Stimulated activated CD4-positive, alpha-beta T cell treated with anti-CD3 and anti-CD28 coated beads, Interleukin-12 subunit alpha, Interleukin-12 subunit beta, amount 100 ng/mL, for 4 hours (primary cell): ENCODE measurements at places on chromosomes 16 and 17.

DNA sequence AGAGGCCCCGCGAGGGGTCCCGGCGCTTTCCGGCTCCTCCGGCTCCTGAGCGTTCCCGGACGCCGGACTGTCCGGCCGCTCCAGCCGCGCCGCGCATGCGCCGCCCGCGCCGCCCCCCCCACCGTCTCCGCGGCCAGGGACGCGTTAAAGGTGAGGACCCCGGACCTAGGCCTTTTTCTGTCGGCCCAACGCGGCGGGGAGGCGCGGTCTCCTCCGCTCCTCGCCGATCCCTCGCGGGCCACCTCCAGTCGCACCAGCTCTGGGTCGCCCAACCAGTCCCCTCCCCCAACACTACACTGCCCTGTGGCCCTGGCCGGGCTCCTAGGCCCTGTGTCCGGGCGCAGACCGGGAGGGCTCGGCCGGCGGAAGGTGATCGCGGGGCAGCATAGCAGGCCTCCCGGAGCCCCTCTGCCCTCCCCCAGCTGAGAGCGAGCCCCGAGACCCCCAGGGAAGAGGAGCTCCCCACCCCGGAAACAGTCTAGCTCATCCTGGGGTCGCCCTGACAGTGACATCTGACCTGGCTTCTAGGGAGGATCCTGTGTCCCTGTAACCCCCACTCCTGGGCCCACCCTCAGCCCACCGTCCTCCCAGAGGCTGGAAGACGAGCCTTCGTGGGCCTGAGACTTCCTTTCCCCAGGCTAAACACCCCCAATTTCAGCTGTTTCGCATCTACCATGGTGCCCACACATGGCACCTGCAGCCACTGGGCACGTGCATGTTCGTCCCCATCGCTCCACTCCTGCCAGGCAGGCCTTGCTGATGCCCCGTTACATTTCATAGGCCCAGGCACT is 14.7 kb upstream of the BCAR1 start:
- DNase-seq: no peak

GRCh38 chr17:40517981-40518380 is 16.6 kb upstream of the TNS4 start:
- no peak for DNase-seq

GRCh38 chr16:84391151-84392030 is 23.1 kb downstream of the ATP2C2 start:
- no peak for DNase-seq

GRCh38 chr16:78125112-78125844 is 25.8 kb downstream of the WWOX start:
- no peak for DNase-seq

DNA sequence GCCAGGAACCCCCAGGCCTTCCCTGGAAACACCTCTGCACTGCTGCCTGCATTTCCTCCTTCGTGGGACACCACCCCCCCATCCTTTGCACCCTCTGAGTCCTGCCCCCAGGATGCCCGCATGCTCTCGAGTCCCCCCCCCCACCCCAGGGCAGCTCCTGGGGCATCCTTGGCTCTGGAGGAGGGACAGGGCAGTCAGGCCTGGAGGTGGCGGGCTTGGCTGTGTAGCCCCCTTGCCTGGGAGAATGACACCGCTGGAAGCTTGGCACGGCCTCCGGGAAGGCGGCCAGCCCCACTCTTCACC is 98.9 kb upstream of the GSE1 start:
- DNase-seq: no peak

- DNase-seq: no peak
Measured at GRCh38 chr16:7946142-7946541, 613.5 kb downstream of the RBFOX1 start.

- no peak for DNase-seq
Measured at GRCh38 chr17:68973098-68973846, 18.1 kb upstream of the ABCA8 start.

DNA sequence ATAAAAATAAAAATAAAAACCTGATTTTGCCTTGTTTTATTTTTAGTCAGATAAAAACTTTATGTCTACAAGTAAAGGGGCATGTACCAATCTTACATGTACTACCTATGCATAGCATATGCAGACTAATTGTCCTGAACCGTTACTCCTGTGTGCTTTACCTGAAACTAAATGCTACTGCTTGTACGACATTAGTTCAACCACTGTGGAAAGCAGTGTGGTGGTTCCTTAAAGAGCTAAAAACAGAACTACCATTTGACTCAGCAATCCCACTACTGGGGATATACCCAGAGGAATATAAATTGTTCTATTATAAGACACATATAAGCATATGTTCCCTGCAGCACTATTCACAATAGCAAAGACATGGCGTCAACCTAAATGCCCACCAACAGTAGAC is 426.0 kb upstream of the PMFBP1 start:
- DNase-seq: no peak

GRCh38 chr17:20998571-20999043 is 44.2 kb downstream of the USP22 start:
- DNase-seq: no peak

- DNase-seq: no peak
Measured at GRCh38 chr16:89746043-89746442, 24.7 kb downstream of the ZNF276 start.

DNA sequence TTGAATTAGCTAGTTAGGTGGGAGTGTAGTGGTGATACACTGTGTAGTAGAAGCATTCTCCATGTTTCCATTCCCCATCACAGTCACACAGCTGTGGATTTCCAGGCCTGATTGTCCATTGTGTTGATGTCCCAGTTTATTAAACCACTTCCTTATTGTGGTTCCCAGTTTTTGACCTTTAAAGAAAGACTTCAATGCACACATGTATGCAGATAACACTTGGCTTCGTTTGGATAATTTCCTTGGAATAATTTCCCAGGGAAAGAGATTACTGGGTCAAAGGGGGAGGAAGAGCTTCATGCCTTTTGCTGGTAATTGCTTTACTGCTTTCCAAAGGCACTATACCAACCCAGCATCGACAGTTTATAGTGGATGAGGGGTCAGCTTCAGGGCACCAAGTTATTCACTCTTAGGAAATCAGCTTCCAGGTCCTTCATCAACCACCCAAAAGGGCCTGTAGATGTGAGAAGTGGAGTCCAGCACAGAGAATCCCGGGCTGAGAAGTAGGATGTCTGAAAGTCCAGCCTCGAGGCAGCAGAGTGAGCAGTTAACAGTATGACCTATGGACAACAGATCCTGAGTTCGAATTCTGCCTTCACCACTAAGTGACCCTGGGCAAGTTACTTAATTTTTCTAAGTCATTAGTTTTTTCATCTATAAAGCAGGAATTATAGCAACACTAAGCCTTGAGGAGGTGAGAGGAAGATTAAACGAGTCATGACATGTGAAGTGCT is 31.3 kb upstream of the TNS4 start:
- no peak for DNase-seq

DNA sequence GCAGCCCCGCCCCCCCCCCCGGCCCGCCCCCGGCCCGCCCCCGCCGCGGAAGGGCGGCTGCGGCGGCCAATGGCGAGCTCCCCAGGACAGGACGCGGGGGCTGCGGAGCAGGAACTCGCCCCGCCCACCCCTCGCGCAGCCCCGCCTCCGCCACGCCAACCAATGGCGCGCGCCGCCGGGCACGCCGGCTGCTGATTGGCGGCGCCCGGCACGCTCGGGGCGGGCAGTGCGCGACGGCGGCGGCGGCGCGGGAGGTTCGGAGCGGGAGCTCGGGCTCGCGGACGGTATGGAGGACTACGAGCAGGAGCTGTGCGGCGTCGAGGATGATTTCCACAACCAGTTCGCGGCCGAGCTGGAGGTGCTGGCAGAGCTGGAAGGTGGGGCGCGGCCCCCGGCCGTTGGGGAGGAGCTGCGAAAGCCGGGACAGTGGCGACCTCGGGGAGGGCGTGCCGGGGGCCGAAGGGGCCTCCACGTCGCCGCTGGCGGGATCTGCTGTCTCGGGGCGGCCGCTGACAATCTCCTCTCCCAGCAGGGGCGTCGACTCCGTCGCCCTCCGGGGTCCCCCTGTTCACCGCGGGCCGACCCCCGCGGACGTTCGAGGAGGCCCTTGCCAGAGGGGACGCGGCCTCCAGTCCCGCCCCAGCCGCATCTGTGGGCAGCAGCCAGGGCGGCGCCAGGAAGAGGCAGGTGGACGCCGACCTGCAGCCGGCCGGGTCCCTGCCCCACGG is at the start of gene CHTF18:
CHTF18 (plus strand) TSS at position 222 of the 728 bp plus-strand sequence; CDS start at position 287, 65 bp downstream.
- peak; percentile 94 for DNase-seq

- no peak for DNase-seq
Measured at GRCh38 chr17:28712705-28713415, 1.2 kb upstream of the PROCA1 start.

- no peak for DNase-seq
Measured at GRCh38 chr16:27455700-27456099, 53.7 kb downstream of the IL21R start.

DNA sequence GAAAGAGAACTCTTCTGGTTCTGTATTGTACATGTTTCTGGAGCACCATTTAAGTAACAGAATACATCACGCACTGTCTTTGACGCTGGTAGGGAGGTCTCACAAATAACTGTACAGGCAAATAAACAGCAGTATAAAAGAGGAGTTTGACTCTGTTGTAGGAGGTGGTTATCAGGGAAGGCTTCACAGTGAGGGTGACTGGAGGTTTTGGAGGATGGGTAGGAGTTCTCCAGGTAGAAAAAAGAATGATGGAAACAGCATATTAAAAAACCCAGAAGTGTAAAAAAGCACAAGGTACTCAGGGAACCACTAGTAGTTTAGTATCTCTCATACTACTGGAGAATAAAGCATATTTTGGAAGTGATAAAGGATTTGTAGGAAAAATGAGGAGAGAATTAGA is 2.7 kb upstream of the SLC6A2 start:
- DNase-seq: no peak

GRCh38 chr17:74779948-74780400 is 3.8 kb upstream of the NAT9 start:
- peak; percentile 32 for DNase-seq

- peak; percentile 70 for DNase-seq
Measured at GRCh38 chr17:68172461-68172954, 75.3 kb upstream of the AMZ2 start.

DNA sequence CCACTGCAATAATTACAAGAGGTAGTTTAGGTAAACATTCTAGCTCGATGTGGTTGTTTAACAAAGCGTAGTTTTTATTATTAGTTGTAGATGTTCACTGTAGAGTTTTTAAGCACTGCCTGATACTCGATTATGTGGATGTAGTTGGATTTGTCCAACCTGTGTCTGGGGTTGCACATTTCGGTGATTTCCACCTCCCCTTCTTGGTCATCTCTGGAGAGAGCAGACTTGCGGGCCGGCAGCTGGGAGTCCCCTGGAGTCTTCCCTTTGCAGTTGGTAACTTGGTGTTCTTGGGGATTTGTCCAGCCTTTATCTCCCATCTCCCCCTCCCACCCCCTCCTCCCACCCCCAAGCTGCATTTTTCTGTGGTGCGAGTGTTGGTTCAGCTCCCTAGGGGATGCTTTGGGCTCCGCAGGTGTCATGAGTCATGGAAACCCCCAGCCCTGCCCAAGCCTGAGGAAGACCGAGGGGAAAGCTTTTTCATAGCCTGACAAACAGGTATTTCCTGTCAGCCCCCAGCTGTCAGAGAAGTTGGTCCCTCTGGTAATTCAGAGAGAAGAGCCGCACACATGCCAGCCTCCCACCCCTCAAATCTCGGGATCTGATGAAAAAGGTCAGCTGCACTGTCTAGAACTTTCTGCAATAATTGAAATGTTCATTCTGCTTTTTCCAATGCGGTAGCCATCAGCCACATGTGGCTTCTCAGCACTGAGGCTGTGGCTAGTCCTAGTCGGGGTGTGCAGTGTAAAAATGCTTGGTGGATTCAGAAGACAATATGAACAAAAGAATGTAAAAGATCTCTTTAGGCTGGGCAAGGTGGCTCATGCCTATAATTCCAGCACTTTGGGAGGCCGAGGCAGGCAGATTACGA is 50.3 kb downstream of the KSR1 start:
- no peak for DNase-seq

DNA sequence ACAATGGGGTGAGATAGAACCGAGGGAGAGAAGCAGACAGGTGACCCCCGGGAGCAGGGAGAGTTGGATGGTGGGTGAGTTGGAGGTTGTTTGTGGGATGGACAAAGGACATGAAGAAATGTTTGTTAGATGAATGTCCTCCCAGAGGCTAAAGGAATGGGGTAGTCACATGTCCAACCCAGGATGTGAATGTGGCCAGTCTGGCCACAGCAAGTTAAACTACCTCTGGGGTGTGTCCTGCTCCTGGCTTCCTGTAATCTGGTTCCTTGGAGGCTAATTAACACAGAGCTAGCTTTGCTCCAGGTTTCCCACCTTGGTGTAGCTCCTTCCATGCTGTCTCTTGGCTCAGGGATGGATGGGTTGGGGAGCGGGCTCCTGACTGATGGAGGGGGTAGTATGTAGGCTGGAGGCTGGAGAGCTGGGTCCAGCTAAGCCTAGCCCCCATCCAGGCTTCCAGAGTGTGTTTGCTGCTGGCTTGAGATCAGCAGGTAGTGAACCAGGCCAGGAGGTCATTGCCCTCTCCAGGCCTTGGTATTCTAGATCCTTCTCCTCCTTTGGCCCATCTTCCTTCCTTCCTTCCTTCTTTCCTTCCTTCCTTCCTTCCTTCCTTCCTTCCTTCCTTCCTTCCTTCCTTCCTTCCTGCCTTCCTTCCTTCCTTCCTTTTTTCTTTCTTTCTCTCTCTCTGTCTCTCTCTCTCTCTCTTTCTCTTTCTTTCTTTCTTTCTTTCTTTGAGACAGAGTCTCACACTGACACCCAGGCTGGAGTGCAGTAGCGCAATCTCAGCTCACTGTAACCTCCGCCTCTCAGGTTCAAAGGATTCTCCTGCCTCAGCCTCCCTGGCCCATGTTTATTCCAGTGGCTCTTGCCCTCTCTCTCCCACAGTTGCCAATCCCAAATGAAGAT is 28.0 kb upstream of the UBE2G1 start:
- DNase-seq: no peak

- no peak for DNase-seq
Measured at GRCh38 chr17:226108-227077, 44.9 kb upstream of the DOC2B start.

- DNase-seq: no peak
Measured at GRCh38 chr16:55184052-55184451, 140.0 kb upstream of the IRX6 start.

- no peak for DNase-seq
Measured at GRCh38 chr16:84825896-84826557, 6.2 kb downstream of the CRISPLD2 start.

GRCh38 chr17:9244066-9245052 is 223.0 kb downstream of the NTN1 start:
- no peak for DNase-seq

GRCh38 chr17:40547785-40548478 is 17.3 kb downstream of the CCR7 start:
- no peak for DNase-seq

- DNase-seq: no peak
Measured at GRCh38 chr17:33892717-33893591, 362.1 kb upstream of the CCL2 start.

DNA sequence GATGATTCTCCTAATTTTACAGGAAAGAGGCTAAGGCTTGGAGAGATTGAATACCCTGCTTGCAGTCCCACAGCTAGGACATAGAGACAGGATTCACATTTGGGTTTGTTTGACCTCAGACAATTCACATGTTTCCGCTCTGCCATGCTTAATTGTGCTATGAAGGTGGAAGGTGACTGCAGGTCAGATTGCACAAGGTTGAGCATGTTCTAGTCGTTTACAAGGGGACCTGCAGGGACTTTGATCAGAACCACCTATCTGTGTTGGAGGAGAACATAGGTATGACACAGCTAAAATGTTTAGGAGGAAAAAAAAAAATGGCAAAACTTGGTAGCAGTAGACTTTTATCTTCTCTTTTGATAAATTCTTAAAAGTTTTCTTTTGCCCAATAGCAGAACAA is 4.9 kb upstream of the ANKFN1 start:
- DNase-seq: no peak
